Ovary (tissue), 10 donors: ENCODE measurements at places on chromosomes 11 and 22. TPM values are rescaled to one million over a fixed set of nuclear protein-coding genes. Genes with fewer than 3 reads are reported as not detected.

- no peak for DNase-seq
Measured at GRCh38 chr11:129375751-129376657, at the start of gene BARX2. Gene BARX2 (plus strand): TSS chr11:129375848. CDS start chr11:129376036, 188 bp downstream.

- DNase-seq = no peak
Measured at GRCh38 chr11:105538588-105538987, 71.3 kb upstream of the GRIA4 start.

GRCh38 chr11:35066783-35067423 is 72.1 kb upstream of the CD44 start:
- DNase-seq = no peak

DNA sequence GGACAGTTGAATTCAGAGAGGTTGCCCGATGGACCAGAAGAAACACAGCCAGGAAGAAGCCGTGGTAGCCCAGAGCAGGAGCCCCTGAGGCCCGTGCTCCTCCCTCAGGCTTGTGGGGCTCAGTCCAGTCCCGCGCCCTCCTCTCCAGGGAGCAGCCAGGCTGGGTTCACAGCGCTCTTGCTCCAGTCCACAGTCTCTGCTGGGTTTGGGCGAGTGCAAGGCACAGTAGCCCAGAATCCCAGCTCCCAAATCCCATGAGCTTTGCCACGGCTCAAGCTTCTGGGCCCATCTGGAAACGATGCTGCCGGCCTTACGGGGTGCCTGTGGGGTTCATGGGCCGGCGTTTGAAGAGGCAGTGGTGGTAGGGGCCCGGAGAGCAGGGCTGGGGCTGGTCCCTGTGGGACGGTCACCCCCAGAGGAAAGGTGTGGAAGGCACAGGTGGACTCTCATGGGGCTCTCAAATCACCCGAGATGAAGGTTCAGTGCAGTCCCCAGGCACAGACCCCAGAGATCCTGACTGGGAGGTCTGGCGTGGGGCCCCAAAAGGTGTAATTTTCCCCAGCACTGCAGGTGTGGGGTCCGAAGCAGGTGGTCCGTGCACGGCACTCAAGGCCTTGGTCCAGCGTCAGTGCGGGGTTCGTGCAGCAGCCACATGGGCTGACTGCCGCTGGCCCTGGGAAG is 30.6 kb upstream of the ATXN10 start:
- DNase-seq = no peak

- no peak for DNase-seq
Measured at GRCh38 chr11:35236667-35237003, 97.7 kb downstream of the CD44 start.

DNA sequence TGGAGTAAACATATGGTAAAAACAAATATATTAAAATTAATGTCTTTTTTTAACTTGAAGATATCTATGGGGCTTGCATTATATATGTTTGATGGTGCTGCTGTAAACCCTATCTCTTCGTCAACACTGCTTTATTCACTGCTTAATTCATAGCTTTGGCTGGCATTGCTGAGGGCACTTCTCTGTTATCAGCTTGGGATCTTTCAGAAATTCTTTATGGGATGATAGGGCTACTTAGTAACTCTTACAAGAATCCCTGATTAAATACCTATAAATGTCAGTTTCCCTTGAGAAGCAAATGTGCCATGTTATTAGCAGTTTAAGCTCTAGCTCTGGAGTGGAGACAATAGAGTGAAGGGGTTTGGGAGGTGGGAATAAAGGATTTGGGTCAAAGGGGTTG is 112.3 kb downstream of the SWAP70 start:
- no peak for DNase-seq

GRCh38 chr11:105078283-105078682 is 33.1 kb upstream of the CARD16 start:
- DNase-seq = no peak

GRCh38 chr11:75534259-75535069 is 8.7 kb upstream of the GDPD5 start:
- no peak for DNase-seq

GRCh38 chr11:88288560-88288959 is 49.0 kb downstream of the CTSC start:
- DNase-seq = no peak

DNA sequence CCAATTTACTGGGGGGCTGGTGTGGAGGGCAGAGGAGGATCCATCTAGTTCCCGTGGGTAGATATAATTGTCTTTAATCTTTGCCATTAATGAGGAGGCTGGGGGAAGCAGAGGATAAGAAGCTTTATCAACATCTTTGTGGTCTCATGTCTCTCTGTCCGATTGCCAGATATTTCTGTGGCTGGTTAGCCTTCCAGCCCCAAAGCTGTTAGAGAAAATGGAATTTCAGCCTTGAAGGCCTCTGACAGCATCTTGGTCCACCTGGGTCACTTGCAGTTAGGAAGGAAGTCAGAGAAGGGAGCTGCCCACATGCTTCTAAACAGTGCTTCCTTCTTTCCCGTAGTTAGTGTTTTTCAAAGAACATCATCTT is 56.9 kb downstream of the ABTB2 start:
- DNase-seq = no peak

GRCh38 chr11:12359761-12360160 is 17.6 kb upstream of the PARVA start:
- DNase-seq = no peak

GRCh38 chr11:86181379-86181778 is 63.2 kb upstream of the EED start:
- DNase-seq = no peak

DNA sequence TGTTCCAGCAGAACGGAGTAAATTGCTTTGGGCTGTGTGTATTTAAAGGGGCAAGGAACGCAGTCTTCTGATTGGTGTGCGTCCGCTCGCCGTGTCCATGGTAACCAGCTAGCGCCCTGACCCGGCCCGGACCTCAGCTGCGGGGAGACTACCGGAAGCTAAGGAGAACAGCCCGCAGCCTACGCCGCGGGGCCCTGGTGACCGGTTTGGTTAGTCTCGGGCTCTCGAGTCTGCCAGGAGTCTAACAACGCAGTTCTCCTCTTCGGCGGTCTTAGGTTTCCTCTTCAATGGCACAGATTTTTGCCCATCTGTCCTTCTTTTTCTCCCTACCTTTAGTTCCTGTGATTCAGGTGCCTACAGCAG is 3.5 kb upstream of the OR56A3 start:
- DNase-seq = no peak

- DNase-seq = no peak
Measured at GRCh38 chr11:14451825-14452224, 47.8 kb downstream of the COPB1 start.

- no peak for DNase-seq
Measured at GRCh38 chr11:120203626-120204025, 7.2 kb upstream of the OAF start.

DNA sequence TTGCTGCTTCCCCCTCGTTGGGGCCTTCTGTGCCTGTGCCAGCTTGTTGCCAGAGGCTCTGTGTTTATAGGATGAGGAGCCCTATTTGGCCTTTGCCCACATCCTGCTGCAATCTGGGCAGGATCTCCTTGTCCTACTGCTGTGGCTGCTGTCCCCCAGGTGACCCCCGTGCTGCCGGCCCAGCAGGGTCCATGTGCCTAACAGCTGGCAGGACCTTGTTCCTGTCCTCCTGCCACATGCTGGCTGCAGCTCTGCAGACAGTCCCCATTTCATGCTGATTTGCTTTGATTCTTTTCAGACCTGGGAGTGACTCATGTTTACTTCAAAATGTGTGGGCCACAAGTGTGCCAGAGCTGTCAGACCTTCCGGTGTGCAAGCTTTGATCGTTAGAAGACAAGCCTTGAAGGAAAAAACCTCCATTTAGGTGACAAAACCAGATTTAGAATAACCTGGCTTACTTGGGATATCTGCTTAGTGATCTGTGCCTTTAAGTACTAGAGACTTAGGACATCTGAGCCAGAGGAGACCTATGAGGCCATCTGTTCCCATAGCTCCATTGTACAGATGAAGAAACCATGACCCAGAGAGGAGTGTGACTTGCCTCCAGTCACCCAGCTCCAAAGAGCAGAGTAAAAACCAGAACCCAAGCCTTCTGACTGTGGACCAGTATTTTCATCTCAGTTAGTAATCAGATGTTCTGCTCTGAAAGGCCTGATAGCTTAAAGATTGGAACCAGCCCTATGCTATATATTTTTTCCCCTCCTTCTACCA is 11.1 kb downstream of the NAV2 start:
- DNase-seq = no peak

DNA sequence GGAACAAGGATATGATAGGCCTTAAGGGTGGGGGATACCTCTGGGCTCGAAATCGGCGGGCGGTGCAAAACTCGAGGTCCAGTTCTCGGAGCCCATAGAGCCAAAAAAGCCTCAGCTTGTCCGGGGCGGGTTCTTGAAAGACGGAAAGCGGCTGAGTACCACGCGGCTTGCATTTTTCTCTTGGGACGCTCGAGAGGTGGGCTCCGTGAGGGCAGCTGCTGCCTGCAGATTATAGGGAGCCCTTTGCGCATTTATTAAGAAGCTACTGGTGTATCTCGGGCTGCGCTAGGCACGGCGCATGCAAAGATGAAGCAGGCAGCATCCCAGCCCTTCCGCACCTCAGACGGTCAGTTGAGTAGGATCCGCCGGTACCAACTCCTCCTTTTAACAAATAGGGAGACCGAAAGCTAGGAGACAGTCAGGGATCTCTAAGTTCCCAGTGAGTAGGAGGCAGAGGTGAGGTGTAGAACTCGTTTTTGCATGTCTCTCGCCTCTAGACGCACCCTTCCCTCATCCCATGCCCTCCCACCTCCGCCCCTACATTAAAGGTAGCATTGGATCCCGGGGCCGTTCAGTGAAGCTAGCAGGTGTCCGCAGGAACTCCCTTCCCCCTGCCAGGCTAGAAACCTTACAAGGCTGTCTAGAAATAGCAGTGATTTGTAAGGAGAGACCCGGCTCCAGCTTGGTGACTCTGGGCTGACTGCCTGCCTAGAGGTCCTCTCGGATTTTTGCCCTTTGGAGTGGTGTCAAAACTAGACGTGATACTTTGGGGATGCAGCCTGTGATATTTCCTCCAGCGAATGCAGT is 768 bp downstream of the LDHA start:
- no peak for DNase-seq

GRCh38 chr11:112253605-112254242 is 6.9 kb downstream of the PLET1 start:
- no peak for DNase-seq

DNA sequence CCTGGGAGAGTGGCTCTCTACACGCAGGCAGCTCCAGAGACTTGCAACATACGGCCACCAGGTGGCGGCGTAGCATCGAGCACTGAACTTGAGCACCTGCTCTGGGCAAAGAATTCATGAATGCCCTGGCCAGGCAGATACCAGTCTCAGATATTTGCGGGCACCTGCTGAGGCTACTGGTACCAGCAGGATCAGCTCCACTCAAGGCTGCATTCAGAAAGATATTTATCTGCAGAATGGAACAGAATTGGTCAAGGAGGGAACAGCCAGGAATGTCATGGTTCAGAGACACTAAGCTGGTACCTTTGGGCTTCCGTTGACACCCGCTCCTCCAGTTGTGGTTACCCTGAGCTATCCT is 10.8 kb upstream of the CCDC86 start:
- peak; percentile 84 for DNase-seq

DNA sequence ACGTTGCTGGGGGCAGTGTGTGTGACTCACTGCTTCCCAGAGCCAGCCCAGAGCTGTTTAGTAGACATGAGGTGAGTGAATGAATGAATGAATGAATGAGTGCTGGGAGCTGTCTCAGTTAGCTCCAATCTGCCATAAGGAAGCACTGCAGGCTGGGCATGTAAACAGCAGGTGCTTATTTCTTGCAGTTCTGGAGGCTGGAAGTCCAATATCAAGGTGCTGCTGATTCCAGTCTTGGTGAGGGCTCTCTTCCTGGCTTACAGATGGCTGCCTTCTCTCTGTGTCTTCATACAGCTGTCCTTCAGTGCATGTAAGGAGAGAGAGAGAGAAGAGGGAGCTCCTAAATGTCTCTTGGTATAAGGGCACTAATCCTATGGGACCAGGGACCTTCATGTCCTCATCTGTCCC is 4.1 kb downstream of the C11orf21 start:
- DNase-seq = no peak

DNA sequence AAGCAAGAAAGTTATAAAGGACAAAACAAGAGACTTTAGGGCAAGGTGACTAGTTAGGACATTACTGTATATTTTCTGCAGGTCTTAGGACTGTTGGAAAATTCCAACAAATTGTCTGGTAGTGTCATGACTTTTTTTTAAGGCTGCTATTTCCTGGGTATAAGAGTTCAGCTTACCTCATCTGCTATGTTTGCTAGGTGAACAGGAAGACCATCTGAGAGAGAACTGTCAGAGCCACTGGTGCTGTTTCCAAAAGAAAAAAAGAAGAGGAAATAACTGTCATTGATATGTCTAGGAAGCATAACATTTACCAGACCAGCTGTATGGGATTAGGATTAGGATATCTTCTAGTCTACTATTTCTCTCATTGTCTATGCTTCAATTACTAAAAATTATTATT is 26.3 kb upstream of the MTCH2 start:
- DNase-seq = no peak

DNA sequence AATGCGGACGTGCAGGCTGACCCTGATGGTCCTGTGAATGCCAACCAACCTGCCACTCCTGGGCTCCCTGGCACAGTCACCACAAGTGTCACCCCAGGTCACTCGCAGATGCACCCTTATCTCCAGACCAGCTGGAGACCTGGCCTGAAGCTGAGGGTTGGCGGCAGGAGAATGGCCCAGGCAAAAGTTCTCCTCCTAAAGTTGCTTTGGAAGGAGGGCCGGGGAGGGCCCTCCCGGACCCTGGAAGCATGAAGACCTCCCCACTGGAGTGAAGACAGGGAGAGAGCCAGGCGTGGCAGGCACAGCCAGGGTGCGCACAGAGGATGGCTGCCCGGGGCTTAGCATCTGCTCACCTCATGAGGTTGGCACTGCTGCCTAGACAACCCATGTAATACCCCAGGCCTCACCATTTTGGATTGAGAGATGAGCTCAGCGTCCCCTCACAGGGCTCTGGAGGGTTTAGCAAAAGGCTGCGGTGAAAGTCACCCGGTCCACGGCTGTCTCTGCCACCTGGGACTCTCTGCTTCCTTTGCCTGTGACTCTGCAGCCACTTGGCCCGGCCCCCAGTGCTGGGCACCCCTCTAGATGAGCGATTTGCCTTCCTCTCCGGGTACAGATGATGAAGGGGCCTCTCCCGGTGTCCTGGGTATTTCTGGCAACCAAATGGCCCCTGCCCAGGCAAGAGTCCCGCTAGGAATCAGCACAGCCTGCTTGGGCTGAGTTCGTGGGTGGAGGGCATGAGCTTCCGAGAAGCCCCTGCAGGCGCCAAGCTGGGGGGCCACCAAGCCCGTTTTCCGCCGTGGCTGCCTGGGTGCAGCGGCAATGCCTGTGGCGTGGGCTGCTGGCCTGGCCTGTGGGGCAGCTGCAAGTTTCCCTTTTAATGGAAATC is 48.3 kb upstream of the SEPTIN5 start:
- no peak for DNase-seq

DNA sequence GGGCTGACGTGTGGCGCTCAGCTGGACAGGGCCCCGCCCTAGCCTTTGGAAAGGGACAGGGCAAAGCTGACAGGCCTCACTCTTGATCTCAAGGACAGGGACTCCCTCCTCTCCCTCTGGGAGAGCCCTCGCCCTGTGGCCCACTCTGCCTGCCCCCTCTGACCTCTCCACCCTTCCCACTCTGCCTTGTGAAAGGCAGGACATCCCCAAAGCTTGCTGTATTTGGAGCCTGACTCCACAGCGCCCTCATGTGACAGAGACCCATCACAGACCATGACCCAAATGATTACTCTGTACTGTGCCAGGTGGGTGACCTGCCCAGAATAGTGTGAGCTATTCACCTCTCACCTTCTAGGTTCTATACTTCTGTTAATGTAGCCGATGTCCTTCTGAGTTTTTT is 18.8 kb downstream of the P2RY2 start:
- DNase-seq = no peak

RBMXL2 gene
- not detected for polyA plus RNA-seq

GLB1L3 gene
- 0.07 TPM for polyA plus RNA-seq

PSMD13 gene
- polyA plus RNA-seq = 88.9 TPM

GANAB gene
- polyA plus RNA-seq = 280 TPM

RTCB gene
- 92.6 TPM for polyA plus RNA-seq

PNPLA3 gene
- 0.31 TPM for polyA plus RNA-seq

ADAMTS8 gene
- polyA plus RNA-seq = 1.8 TPM
